ENCODE measurements at places on chromosomes 5 and 9.

DNA sequence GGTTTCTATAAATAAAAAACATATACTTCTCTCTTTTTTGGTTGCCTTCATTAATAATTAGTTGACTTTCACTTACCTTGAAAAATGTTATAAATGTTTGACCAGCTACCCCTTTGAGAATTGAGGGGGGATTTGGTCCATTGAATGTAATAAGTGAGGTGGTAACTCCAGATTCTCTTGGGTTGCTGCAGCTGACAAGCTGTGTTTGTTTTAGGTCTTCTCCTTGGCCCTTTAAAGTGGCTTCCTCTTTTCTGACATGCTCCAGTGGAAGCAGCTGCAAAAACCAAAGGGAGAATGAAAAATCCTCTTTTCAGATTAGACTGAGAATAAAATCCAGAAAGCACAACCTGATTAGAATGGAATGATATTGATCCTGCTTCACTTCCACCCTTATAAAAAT, 410.5 kb downstream of the TMEM38B start:
- DNase-seq: no peak

- DNase-seq: no peak
Observed at GRCh38 chr5:89930591-89931392, 478.8 kb downstream of the CETN3 start.

- DNase-seq: no peak
Observed at GRCh38 chr5:57666582-57666981, 184.0 kb upstream of the ACTBL2 start.

DNA sequence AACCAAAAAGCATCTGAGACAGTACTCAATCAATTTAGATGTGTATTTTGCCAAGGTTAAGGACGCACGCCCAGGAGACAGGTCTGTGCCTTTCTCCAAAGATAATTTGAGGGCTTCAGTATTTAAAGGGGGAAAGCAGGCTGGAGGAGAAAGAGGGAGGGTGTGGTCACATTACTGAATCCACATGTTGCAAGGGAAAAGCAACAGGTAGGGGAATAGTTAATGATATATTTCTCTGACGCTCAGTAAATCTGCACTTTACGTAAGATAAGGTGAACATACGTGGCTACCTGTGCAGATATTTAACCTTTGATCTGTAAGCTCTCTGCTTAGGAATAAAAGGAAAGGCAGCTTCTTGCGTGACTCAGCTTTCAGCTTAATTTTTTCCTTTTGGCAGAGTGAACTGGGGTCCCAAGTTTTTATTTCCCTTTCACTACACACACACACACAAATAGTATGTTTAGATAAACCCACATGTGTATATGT, 443.4 kb downstream of the NTRK2 start:
- DNase-seq: no peak

GRCh38 chr5:159324102-159324755, 6.1 kb downstream of the IL12B start:
- no peak for DNase-seq

- no peak for DNase-seq
Observed at GRCh38 chr9:127812936-127813675, 10.4 kb downstream of the FPGS start.

GRCh38 chr9:37408933-37409710, 13.4 kb upstream of the GRHPR start:
- DNase-seq: no peak

- no peak for DNase-seq
Observed at GRCh38 chr5:156593546-156593945, 256.5 kb upstream of the PPP1R2B start.

GRCh38 chr5:145854651-145855258, 18.1 kb downstream of the GRXCR2 start:
- no peak for DNase-seq

GRCh38 chr5:116650964-116651363, 76.3 kb upstream of the SEMA6A start:
- no peak for DNase-seq

DNA sequence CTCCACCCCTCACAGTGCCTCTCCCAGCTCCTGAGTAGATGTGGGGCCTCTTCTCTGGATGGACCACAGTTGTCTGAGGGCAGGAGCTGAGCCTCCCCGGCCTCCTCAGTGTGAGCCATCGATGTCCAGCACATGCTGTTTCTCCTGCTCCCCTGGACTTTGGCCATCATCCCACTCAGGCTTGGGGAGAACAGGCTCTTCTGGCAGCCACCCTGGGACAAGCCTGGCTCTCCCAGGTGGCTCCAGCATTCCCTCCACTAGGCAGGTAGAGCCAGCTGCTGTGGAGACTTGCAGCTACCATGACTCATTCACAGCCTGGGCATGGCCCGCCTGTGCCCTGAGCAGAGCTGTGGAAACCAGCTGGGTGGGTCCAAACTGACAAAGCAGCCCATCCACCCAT, 77.0 kb downstream of the CSNK1A1 start:
- DNase-seq: no peak

DNA sequence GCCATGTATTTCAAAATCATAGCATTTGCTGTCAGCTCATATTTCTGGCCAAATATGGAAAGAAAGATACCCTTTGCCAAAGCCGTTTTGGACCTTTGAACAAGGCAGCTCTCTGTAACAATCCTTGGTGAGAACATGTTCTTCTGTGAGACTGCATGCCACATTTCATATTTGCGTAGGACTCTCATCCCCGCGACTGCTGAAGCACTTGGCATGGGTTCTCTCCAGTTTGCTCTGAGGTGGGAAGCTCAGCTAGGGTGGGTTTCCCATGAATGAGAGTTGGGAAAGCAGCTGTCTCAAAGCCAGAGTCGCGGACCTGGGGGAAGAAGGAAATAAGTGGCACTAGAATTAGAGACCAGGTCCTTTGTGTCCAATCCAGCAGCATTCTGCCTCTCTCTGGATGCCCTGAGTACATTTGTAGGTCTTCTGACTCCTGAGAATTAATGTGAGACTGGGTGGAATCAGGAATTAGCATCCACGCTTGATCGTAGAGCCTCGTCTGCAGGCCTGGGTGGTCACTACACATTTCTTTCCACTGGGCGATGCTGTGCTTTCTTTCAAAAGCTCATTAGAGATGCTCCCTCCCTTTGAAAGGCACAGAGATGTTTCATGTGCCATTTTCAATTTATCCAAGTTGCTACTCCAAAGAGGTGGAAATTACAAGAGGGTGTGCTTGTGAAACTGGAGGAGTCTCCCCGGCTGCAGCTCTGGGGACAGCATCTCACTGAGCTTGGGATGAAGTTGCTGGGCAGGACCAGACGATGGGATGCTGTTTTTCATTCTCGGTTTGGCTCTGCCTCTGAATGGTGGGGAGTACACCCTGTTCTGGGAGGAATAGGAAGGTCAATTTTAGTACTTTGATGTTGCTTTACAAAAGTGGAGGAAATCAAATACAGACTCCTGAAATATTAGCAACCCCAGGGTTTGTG, 197.2 kb downstream of the GADD45G start:
- DNase-seq: no peak

DNA sequence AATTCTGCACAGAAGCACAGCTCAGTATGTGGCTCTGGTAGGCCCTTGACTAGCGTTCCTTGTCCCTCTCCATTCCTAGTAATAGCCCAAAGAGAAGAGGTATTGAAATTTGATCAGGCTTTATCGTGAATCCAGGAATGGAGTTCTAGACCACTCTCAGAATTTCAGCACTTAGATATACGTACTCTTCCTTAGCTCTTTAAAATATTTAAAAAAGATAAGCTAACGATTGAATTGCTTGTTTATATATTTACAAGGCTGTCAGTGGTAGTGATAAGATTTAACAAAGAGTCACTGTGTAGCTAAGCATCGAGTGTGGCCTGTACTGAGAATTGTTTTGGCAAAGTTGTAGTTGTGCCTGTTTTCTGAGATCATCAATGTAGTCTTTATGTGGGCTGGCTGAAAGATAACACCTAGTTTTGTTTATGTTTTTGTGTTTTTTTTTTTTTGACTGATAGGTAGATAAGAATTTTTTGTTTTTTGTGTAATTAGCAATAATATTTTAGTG, 2.5 kb downstream of the KIAA1958 start:
- DNase-seq: no peak

- DNase-seq: no peak
Observed at GRCh38 chr5:96094904-96095303, 133.3 kb upstream of the ELL2 start.

- DNase-seq: no peak
Observed at GRCh38 chr9:110769667-110770066, 101.1 kb downstream of the MUSK start.

DNA sequence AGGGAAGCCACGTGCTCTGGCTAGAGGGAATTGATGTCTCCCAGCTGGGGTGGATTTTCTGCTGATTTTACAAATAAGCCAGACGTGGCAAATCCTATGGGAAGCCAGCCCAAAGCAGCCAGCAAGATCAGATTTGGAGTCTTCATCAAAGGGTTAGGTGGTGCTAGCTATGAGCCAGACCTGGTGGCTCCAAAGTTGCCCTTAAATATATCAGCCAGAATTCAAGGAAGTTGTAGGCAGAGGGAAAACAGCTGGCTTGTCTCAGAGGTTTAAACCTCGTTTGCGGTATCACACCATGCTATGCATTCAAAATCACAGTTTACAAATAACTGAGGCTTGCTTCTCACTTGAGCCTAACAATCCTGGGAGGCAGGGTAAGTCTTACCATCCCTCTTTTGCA, 313.2 kb downstream of the MLLT3 start:
- no peak for DNase-seq

DNA sequence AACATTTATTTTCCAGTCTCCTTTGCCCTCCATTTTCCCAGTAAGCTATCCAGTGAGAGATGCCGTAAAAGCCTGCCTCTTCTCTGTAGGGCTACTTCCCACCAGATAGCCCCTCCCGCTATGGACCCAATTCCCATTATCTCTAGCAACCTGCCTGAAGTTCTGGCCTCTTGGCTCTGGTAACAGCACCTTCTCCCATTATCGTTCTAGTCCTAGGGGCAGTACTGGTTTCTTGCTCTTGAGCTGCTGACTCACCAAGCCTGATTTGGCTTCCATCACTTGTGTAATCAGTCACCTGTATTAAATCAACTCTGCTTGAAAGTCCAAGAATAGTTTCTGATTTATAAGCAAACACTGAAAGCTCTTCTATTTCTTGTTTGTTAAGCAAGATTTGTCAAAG, 42.8 kb upstream of the PARP8 start:
- no peak for DNase-seq

- DNase-seq: no peak
Observed at GRCh38 chr9:16135968-16136367, 583.1 kb downstream of the CCDC171 start.

- no peak for DNase-seq
Observed at GRCh38 chr5:28954074-28954473, 1915.7 kb upstream of the CDH9 start.

DNA sequence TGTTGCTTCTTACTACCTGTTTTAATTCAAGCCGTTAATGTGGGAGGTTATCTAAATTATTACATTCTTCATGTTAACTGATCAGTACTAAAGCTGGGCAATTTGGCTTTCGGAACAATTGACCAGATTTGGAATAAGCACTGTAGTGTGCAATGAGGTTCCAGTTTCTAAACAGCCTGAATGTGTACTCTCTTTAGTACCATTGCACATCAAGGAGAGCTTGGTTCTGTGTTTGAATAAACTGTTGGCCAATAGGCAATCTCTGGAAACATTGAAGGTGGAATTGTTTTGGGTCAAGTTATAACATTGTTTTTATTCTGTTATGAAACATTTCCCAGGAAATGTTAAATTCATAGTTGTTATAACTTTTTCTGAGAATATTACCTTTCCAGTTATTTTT, 105.2 kb downstream of the PBX3 start:
- DNase-seq: no peak

- DNase-seq: no peak
Observed at GRCh38 chr5:119316086-119316485, 39.7 kb upstream of the TNFAIP8 start.

DNA sequence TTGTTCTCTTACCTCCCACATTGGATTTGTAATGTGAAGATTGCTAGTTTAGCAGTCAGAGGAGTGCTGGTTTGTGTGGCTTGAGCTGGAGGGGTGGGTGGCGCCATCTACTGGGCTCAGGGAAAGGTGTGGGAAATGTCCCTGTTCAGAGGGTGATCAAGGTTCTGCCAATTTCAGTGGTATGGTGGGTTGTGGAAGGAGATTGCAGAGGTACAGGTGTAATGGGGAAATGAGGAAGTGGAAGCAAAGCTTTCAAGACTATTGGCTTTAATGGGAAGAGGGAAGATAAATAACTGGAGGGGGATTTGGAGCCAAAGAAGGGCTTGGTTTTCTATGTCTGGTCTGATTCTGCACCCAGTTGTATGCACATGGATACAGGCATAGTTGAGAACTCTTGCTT, 76.4 kb downstream of the OSMR start:
- DNase-seq: no peak

- no peak for DNase-seq
Observed at GRCh38 chr5:154042766-154043165, 4.0 kb downstream of the MFAP3 start.

GRCh38 chr9:124635285-124635684, 128.1 kb upstream of the NR5A1 start:
- DNase-seq: no peak

DNA sequence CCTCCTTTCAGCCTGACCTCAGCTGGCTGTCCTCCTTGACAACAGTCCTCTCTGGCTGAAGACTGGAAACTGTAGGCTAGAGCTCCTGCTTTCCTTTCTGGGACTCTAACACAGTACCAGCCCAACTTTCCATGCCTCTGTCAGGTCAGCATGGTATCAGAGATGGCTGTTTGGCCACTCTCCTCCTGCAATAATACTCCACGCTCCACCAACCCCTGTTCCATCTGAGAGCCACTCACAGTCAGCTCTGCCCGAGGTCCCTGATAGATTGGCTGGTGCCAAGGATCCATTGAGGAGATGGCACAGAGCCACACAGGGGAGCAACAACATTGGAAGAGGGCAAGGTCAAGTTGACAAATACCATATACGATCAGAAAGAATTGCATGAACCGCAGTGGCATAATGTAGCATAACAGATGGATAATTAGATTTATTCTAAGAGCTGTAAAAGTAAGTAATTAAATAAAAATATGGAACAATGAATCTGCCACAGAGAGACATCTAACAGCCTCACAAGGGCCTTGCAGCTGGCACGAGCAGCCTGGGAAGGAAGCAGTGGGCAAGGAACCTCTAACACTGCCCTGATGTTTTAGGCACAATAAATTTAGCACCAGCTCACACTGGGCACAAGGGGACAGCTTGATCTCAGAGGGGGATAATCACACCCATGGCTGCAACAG, 94.3 kb upstream of the LRRTM2 start:
- DNase-seq: no peak

DNA sequence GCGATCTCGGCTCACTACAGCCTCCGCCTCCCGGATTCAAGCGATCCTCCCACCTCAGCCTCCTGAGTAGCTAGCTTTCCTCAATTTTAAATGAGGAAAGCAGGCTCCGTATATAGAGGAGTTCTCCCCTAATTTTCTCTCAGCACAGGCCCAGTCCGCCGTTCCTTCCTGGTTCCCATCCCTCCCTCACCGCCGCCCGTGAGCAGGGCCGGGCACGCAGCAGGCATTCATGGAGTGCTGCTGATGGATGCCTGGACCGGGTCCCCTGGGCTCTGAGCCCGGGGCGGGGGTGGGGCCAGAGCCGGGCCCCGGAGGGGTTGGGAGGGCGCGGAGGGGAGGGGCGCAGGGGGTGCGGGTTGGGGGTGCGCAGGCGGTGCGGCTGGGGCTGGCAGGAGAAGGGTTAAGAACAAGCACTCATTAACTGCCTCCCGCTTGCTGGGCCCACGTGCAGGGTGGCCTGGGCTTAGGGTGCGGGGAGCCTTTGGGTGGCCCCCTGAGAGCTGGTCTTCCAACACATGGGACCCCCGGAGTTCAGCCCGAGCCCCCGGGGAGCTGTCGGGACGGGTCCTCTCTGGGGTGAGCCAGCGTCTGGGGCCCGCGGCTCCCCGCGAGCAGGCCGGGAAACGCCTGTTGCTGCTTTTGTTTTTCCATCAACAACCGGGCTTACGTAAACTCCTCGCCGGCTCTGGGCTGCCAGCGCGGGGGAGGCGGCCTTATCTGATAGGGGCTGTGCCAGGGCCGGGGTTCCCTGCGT, 33.7 kb downstream of the LHX2 start:
- DNase-seq: no peak

Data from H1 (cell line).